ENCODE measurements at places on chromosomes 12 and 14.

DNA sequence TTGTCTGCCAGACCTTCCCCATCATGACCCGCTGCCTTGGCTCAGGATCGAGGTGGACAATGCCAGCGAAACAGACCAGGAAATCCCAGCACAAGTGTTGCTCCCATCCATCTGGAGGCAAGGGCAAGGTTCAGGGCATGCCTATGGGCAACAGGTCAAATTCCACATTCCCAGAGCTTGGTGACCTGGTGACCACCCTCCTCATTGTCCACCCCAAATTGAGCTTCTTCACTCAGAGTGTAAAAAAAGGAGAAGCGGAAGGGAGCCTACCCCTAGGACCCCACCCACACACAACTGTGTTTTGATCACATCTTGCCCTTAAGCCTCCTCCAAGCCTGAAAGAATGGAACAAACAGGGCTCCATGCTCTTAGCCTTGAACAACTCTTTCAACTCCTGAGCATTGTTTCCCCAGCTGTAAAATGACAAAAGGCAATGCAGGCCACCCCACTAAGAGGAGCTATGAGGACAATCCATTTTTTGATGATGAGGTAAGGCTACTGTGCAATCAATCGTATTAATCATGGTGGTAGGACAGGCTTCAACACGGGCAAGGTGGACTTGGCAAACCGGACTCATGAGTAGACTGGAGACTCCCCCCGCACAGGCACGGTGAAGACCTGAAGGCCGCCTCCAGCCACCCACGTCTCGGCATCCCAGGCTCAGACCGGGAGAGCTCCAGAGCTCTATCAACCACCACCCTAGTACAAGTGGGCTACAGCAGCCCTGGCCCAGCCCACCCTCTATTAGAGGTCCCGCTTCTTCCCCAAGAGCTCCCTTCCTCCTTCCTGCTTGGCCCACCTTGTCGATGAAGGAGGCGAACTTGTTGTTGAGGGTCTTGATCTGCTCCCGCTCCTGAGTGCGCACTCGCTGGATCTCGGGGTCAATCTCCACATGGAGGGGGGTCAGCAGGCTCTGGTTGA, 866 bp downstream of the KRT79 start:
- DNase-seq: no peak

GRCh38 chr12:121860257-121860656, 1.6 kb upstream of the HPD start:
- DNase-seq: no peak

GRCh38 chr12:17097674-17098073, 491.7 kb upstream of the LMO3 start:
- no peak for DNase-seq

- no peak for DNase-seq
Measured at GRCh38 chr14:32419429-32419828, 90.3 kb downstream of the AKAP6 start.

- no peak for DNase-seq
Measured at GRCh38 chr12:93149229-93149628, 220.1 kb upstream of the EEA1 start.

GRCh38 chr12:74791365-74791764, 253.7 kb downstream of the ATXN7L3B start:
- no peak for DNase-seq

GRCh38 chr14:105177082-105177481, 4.0 kb downstream of the NUDT14 start:
- no peak for DNase-seq

DNA sequence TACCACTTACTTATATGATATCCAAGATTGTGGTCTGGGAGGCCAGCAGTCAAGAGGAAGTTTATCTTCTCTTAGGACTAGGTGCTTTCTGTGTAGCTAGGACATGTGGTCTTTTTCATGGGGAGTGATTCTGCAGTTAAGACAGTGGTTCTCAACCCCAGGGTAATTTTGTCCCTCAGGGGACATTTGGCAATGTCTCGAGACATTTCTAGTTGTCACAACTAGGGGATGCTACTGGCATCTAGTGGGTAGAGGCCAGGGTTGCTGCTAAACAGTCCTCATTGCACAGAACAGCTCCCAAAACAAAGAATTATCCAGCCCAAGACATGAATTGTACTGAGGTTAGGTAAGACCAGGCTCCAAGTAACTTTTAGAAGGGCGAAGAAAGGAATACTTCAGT, 20.0 kb downstream of the AMDHD1 start:
- no peak for DNase-seq

GRCh38 chr12:41968599-41968998, 176.1 kb downstream of the GXYLT1 start:
- DNase-seq: no peak

DNA sequence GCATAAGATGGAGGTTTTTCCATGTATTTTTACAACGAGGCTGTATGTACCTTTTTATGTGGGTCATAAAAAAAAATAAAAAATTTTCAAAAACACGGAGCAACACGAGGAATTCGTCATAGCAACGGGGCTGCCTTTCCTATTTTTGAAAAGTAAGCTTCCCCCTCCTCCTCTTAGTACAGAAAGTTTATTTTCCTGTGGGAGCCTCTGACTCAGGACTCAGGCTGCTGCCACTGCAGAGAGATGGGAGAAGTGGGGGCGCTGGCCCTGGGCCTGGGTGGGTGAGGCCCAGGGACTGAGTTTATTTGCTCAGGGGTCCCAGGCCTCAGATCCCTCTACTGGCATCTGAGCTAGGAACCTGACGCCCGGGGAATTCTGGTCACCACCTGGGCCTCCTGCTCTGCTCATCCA, 10.2 kb upstream of the CMKLR1 start:
- peak; percentile 65 for DNase-seq

DNA sequence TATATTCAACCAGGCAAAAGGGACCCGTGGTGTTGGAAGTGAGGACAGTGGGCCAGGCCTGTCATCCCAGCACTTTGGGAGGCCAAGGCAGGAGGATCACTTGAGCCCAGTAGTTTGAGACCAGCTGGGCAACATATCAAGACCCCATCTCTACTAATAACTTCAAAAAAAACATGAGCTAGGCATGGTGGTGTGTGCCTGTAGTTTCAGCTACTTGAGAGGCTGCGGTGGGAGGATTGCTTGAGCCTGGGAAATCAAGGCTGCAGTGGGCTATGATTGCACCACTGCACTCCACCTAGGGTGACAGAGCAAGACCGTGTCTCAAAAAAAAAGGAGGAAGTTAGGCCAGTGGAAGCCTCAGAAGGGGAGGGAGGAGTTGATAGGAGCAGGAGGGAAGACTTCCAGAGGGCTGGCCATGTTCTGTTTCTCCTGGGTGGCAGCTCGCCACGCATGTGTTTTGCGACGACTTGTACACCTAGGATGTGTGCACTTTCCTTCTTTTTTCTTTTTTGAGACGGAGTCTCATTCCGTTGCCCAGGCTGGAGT, 10.1 kb downstream of the SLC25A29 start:
- no peak for DNase-seq

DNA sequence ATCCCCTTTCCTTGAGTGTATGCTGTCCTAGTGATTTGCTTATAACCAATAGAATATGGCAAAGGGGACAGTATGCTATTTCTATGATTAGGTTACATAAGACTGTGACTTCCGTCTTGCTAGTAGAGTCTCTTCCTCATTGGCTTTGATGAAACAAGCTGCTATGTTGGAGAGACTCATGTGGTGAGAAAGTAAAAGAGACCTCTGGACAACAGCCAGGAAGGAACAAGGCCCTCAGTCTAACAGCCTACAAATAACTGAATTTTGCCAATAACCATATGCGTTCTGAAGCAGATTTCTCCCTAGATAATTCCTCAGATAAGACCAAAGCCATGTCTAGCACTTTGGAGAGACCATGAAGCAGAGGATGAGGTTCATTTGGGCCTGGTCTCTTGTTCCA, 134.5 kb upstream of the NAV3 start:
- no peak for DNase-seq

DNA sequence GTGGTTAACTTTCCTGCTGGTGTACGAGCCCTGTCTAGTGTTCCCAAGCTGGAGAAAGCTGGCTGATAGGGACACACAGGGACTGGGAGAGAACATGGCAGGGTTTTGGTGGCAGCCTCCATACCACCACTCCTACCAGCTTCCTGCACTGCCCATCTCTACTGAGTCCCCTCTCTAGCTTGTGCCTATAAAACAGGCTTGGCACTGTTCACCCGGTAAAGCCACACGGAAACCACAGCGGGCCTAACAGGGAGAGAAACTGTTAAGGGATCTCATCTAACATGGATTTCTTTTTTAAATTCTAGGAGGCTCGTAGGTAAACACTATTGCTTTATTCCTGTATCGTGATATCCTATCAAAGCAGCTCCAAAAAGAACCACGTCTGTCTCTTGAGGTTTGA, 204.7 kb downstream of the TTC7B start:
- DNase-seq: no peak

DNA sequence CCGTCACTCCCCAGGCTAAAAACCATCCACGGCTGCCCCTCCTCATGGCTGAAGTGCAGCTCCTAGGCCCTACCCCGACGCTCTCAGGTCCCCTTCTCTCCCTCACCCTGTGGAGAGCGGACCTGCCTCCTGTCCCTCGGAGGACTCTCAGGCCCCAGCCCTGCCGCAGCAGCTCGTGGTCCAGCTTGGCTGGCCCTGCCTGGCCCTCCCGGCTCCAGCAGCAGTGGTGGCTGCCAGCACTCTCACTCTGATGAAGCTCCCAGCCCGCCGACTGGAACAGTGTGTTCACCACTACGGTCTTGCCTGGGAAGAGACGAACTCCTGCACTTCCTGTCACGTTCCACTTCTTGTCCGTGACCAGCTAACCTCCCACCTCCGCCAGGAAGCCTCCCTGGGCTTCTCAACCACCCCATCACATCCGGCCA, 11.1 kb downstream of the BAG5 start:
- no peak for DNase-seq

DNA sequence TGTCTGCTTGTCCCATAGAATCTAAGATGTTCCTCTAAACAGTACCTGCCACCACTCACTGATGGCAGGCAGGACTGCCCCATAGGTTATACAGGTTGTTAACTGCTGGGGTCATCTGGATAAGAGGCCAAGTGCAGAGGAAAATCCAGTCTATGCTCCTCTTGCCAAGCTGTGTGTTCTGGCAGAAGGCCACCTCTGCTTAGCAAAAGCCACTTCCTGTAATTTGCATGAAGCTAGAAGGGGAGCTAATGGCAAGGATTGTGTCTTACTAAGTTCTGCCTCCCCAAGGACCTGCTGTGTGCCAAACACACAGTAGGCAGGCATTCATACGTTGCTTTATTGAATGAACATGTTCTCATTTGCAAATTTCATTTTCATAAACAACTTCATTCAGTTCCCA, 445.4 kb downstream of the BCL11B start:
- DNase-seq: no peak

GRCh38 chr14:105034315-105035039, 13.6 kb upstream of the CDCA4 start:
- DNase-seq: no peak

- DNase-seq: no peak
Measured at GRCh38 chr12:52216100-52216499, 16.9 kb upstream of the KRT7 start.

DNA sequence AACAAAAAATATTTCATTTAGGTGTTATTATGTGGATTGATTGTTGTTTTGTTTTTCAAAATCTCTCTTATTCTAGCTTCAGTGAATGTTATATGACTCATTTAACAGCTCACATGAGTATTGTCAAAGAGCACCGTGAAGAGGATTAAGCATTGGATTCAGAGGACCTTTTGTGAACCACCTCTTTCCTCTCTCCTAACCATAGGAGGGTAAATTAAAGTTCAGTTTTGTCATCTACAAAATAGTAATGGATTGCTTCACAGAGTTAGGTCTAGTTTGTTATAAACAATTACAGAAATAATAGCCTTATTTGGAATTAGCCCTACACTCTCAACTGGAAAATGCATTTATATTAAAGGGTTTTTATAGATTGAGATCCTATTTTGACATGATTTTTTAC, 962 bp upstream of the KERA start:
- no peak for DNase-seq

GRCh38 chr14:54026671-54027070, 70.0 kb upstream of the BMP4 start:
- DNase-seq: no peak

DNA sequence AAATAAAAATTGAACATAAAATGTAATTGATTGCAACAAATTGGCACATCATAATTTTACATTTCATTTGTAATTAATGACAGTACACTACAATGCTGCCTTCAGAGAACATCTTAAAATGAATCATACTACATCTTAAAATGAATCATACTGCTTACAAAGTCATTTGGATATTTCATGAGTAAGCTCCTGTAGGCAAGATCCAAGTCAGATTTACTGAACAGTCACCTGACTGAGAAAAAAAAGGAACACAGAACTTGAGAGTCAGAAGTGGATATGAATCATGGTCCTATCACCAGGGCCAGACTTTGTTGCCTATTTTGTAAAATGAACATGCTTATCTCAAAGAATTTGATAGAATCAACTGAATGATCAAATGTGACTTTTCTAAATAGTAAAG, 32.7 kb upstream of the FBLN5 start:
- DNase-seq: no peak

DNA sequence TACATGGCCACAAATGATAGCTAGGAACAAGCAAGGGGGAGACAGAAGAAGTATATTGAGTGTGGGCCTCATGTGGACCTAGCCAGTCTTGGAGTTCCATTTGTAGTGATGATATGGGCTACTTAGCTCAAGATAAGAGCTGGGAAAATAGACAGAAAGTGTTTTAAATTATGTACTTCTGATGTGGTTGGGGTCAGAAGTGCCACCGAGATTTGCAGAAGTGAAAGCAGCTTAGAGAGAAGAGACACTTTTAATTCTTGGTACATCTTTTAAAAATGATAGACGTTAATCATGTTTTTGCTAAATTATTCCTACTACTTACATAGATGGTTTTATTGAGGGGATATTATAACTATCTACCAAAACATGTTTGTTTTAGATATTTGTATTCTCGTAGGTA, 198.3 kb upstream of the PDZRN4 start:
- no peak for DNase-seq

DNA sequence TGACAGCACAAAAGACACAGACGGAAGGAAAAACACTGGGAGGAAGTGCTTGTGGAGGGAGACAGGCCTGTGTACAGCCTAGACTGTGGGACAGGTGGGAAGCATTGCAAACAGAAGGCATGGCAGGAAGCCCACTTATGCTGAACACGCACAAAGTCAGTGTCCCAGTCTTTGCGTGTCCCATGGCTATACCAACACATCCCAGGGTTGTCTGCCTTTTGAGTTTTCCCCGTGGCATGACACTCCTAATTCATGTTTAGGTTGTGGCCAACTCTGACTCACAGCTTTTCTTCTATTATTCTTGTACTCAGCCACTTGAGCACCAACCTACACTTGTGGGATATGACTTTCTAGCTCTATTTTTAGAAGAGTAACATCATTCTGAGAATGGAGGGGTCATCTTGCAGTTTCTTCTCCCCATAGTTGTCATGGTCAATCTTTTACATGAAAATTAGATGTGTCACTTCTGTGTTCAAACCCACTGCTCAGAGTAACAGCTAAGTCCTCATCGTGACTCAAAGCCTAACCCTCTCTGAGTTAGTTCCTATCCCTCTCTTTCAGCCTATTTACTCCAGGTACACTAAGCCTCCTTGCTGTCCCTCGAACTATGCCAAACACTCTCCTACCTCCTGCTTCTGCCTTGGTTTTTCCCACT, 27.5 kb upstream of the JPH4 start:
- no peak for DNase-seq

GRCh38 chr12:2003676-2004112, 563 bp downstream of the DCP1B start:
- DNase-seq: peak; percentile 33
